T-cell (primary cell): ENCODE measurements at places on chromosomes 5 and 9. TPM values are rescaled to one million over a fixed set of nuclear protein-coding genes. Genes with fewer than 3 reads are reported as not detected.

PIGO gene
- total RNA-seq: 23.0 TPM

CD14 gene
- 1.3 TPM for total RNA-seq

COX7C gene
- total RNA-seq: 438 TPM

SREK1IP1 gene
- 16.2 TPM for total RNA-seq

ASS1 gene
- total RNA-seq: not detected

SPINK4 gene
- not detected for total RNA-seq

GNPDA1 gene
- total RNA-seq: 12.6 TPM

DPYSL3 gene
- total RNA-seq: 0.09 TPM

LCN2 gene
- not detected for total RNA-seq

DNA sequence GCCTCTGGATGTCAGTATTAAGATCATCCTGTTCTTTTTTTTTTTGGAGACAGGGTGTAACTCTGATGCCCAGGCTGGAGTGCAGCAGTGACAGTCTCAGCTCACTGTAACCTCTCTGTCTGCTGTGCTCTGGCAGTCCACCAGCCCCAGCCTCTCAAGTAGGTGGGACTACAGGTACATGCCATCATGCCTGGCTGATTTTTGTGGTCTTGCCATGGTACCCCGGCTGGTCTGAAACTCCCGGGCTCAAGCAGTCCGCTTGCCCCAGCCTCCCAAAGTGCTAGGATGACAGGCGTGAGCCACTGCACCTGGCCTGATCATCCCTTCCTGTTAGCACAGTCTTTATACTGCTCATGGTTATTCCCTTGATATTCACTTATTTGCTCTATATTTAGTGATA lies 3.5 kb downstream of the KDM4C start:
- peaks cover 30% of the 10 kb centered on the region for H3K4me1 ChIP-seq
- no peaks in the 10 kb centered on the region for H3K36me3 ChIP-seq
- DNase-seq: no peak
- H3K4me3 ChIP-seq: no peak overlapping the region

GRCh38 chr9:93261281-93261680 lies 77.3 kb downstream of the WNK2 start:
- no peak overlapping the region for H3K27ac ChIP-seq
- DNase-seq: no peak
- no peaks in the 10 kb centered on the region for H3K4me1 ChIP-seq
- peaks cover 43% of the 10 kb centered on the region for H3K27me3 ChIP-seq
- no peak overlapping the region for H3K4me3 ChIP-seq

DNA sequence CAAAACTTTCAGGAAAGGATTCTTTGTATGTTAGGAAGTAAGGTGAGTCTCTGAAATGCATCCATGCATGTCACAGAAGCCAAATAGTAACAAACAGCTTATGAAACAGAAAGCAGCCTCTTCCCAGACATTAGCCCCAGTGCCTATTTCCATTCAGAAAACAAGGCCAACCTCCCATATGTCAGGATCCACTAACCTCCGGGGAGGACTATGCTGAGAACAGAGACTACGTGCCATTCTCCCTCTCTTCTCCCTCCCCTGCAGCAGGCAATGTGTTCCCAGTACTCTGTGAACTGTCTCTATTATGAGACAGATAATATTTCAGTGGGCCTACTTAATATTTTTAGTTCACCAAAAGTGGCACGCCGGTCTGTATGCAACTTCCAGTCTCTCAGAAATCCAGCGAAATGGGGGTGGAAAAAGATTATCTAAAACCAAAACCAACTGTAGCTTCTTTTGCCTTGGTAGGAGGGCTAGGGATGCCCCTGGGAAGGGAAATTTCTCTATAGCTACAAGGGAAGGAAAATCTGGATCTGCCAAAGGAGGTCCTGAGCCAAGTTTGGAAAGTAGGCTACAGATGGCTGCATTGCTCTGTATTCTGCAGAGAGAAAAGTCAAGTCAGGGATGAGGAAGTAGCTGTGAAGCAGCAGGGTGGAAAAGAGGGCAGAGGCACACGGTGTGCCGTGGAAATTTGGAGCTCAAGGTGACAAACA lies 42.0 kb downstream of the VLDLR start:
- no peaks in the 10 kb centered on the region for H3K4me1 ChIP-seq
- no peaks in the 10 kb centered on the region for H3K36me3 ChIP-seq
- H3K4me3 ChIP-seq: no peak overlapping the region

DNA sequence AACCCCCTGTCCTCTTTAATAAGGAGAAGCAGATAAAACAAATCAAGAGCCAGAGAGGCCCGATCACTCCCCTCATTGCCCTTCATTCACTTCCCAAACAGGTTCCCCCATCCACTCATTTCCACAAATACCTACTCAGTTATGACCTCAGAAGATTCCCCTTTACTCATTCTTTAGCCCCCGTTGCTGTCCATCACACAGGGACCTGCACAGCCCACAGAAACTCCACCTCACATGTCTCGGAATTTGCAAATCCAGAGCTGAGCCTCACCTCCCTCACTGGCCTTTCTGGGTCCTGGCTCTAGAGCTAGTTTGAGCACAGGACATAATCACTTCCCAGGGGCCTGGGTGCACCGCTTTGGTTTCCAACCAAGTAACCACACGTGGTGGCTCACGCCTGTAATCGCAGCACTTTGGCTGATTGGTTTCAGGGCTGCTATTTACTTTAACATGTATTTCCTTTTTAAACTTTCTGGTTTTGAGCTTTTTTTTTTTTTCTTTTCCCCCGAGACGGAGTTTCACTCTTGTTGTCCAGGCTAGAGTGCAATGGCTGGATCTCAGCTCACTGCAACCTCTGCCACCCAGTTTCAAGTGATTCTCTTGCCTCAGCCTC lies 17.8 kb downstream of the ATP6V0E1 start:
- H3K27ac ChIP-seq: no peak overlapping the region
- DNase-seq: peak; percentile 9
- H3K27me3 ChIP-seq: no peaks in the 10 kb centered on the region
- H3K4me1 ChIP-seq: no peaks in the 10 kb centered on the region

- no peak overlapping the region for H3K4me3 ChIP-seq
- no peak for DNase-seq
- H3K27me3 ChIP-seq: peaks cover 3% of the 10 kb centered on the region
- H3K36me3 ChIP-seq: no peaks in the 10 kb centered on the region
Measured at GRCh38 chr9:70588381-70588780, 173.9 kb upstream of the KLF9 start.

DNA sequence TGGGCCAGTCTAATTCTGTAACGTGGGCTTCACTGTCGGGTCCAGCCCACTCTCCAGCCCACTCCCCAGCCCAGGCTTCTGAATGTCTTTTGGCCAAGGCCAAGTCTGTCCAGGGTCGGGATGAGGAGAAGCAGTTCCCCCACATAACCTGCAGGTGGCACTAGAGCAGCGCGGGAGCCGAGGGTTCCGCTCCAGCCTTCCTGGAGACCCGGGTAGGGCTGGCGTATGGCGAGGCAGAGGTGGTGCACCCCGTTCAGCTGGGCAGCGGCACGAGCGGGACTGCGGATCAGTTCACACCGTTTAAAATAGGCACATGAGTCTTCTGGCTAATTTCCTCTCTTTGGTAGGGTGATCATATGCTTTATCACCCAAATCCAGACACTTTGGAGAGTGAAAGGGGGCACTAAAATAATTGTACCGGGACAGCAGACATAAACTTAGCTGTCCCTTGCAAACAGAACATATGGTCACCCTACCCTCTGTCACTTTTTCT lies 185.9 kb downstream of the MSX2 start:
- DNase-seq: peak; percentile 21
- no peak overlapping the region for H3K4me3 ChIP-seq
- peaks cover 7% of the 10 kb centered on the region for H3K27me3 ChIP-seq
- peaks cover 5% of the 10 kb centered on the region for H3K4me1 ChIP-seq
- H3K36me3 ChIP-seq: no peaks in the 10 kb centered on the region
- no peak overlapping the region for H3K27ac ChIP-seq

DNA sequence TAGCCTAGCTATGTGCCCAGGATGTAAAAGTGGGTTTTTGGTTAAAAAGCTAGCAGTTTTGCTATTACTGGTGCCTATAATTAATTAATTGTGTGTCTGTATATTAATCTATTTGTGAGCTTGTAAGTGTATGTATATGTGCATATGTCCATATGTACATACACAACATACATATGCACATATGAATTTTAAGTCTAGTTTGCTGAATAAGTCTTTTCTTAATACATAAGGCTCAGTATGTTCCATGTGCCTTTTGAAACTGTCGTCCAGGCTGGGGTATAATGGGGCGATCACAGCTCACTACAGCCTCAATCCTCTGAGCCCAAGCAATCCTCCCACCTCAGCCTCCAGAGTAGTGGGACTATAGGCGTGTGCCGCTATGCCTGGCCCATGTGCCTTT lies 10.1 kb downstream of the SH3GL2 start:
- H3K4me3 ChIP-seq: no peak overlapping the region
- no peak for DNase-seq
- H3K36me3 ChIP-seq: no peaks in the 10 kb centered on the region
- H3K27ac ChIP-seq: no peak overlapping the region
- H3K27me3 ChIP-seq: no peaks in the 10 kb centered on the region

DNA sequence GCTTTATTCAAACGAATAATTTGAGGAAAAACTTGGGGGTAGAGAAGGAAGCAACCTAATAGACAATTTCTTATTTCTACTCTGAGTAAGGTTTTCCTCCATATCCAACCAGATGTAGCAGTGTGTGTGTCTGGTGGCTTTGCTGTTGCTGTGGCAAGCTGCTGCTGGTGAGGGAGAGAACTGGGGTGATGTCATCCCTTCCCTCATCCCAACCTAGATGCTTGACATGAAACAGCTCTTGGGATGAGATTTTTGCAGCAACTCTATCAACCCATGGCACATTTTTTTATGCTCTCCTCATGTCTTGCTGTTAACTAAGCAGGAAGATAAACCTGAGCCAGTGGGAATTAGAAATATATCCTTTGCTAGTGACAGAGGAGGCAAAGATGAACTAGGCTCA lies 135.8 kb downstream of the PCSK1 start:
- H3K4me1 ChIP-seq: no peaks in the 10 kb centered on the region
- H3K27ac ChIP-seq: no peak overlapping the region
- peaks cover 5% of the 10 kb centered on the region for H3K27me3 ChIP-seq
- H3K4me3 ChIP-seq: no peak overlapping the region

- no peak overlapping the region for H3K4me3 ChIP-seq
- no peaks in the 10 kb centered on the region for H3K27me3 ChIP-seq
- no peak for DNase-seq
- H3K36me3 ChIP-seq: no peaks in the 10 kb centered on the region
- no peak overlapping the region for H3K27ac ChIP-seq
Measured at GRCh38 chr5:111774525-111774924, 17.5 kb upstream of the NREP start.

- H3K36me3 ChIP-seq: no peaks in the 10 kb centered on the region
- H3K27me3 ChIP-seq: peaks cover 5% of the 10 kb centered on the region
- no peak overlapping the region for H3K4me3 ChIP-seq
- H3K27ac ChIP-seq: no peak overlapping the region
- DNase-seq: no peak
- H3K4me1 ChIP-seq: no peaks in the 10 kb centered on the region
Measured at GRCh38 chr9:124718928-124719327, 52.2 kb downstream of the NR6A1 start.

- no peaks in the 10 kb centered on the region for H3K27me3 ChIP-seq
- H3K4me3 ChIP-seq: no peak overlapping the region
- no peak overlapping the region for H3K27ac ChIP-seq
- DNase-seq: no peak
- no peaks in the 10 kb centered on the region for H3K36me3 ChIP-seq
Measured at GRCh38 chr5:129977810-129978209, 73.5 kb downstream of the CHSY3 start.

GRCh38 chr5:10490927-10491672 lies 49.4 kb downstream of the ROPN1L start:
- H3K4me1 ChIP-seq: no peaks in the 10 kb centered on the region
- H3K36me3 ChIP-seq: no peaks in the 10 kb centered on the region
- H3K4me3 ChIP-seq: no peak overlapping the region
- peaks cover 10% of the 10 kb centered on the region for H3K27me3 ChIP-seq
- no peak for DNase-seq
- no peak overlapping the region for H3K27ac ChIP-seq

DNA sequence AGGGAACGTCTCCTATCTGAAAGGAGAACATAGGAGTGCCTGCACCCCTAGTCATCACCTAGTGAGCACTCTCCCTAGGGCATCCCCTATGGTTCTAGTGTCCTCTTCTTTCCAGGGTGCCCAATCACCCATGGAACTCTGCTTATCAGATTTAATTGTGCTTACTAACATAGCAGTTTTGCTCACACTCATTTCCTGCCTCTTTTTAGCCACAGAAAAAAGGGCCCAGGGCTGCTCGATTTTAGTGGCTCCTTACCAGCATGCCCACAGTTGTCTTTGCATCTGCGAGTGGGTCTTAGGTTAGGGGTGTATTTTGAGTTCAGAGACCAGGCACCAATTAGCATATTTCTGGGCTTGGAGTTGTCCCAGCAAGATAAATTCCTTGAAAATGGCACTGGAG lies 1110.2 kb downstream of the TAF11L14 start:
- H3K4me1 ChIP-seq: peaks cover 31% of the 10 kb centered on the region
- no peaks in the 10 kb centered on the region for H3K27me3 ChIP-seq
- no peak for DNase-seq
- H3K36me3 ChIP-seq: peaks cover 5% of the 10 kb centered on the region

- H3K27ac ChIP-seq: no peak overlapping the region
- H3K36me3 ChIP-seq: no peaks in the 10 kb centered on the region
- no peaks in the 10 kb centered on the region for H3K4me1 ChIP-seq
- DNase-seq: no peak
- H3K27me3 ChIP-seq: no peaks in the 10 kb centered on the region
- H3K4me3 ChIP-seq: no peak overlapping the region
Measured at GRCh38 chr9:489198-490197, 274.8 kb downstream of the DOCK8 start.
